ENCODE measurements at places on chromosomes 5 and 9.

DNA sequence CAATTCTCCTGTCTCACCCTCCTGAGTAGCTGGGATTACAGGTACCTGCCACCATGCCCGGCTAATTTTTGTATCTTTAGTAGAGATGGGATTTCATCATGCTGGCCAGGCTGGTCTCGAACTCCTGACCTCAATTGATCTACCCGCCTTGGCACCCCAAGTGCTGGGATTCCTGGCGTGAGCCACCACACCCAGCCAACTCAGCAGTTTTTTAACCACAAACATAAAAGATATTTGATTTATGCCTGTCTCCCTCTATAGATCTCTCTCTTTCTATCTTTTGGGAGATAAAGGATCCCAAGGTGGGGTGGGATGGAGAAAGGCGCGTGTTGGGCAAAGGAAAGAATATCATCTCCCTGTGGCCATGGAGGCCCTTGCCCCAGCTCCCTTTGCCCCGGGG lies 26.8 kb downstream of the NR4A3 start:
- no peak for DNase-seq

GRCh38 chr9:15144622-15145061 lies 162.4 kb downstream of the TTC39B start:
- no peak for DNase-seq

- no peak for DNase-seq
These were observed 139.8 kb downstream of the DROSHA start for GRCh38 chr5:31392061-31392460.

DNA sequence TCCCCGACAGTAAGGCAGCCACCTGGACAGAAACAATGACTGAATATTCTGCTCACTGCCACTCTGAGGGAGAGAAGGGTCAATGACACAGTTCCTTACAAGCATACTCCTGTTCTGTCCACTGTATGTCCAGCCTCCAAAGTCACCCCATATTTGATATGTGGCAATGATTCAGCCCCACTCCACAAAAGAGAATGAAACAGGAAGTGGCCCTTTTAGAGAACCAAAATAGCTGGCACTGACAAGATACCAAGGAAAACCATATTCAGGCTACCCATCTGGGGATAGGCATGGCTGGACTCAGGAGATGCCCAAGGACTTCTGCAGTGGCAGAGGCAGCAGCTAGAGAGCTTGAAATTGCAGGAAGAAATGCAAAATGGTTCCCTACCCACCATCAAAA lies 12.8 kb upstream of the GFRA3 start:
- no peak for DNase-seq

DNA sequence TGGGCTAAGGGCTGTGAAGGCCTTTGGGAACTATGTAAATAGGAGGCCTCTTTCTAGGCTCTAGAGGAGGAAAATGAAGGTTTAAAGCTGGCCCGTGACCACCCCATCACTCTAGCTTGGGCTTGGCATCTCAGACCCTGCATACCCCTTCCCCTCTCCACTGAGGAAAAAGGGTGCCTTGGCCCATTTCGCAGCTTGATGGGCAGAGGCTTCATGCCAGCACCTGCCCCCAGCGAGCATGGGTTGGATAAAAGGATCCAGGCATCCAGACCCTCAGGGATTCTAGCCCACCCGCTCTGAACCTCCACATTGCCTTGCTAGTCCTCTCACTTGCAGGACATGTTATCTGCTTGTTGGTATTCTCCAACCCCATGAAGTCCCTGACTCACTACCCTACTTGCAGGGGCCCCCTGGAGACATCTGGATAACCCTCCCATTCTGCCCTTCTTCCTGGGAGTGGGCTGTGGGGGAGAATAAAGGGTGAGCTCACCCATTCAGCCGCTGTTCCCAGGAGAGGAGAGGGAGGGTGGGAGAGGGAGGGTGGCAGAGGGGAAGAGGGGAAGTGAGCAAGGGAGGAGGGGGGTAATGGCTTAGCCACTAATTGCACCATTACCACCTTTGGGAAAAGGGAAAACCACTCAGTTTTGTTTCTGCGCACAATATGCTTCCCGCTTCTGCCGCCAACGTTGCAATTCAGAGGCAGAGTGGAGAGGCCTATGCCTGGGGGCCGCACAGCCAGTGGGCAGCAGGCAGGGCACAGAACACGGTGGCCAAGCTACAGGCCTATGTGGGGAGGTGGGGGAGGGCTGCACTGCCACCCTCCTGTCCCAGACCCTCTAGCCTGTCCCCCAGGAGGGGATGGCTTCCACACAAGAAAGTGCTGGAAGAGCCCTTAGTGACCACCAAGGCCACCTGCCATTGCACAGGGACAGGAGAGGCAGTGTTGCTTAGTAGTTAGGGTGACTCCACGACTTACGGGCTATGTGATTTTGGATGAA lies 2.1 kb upstream of the CAMK2A start:
- no peak for DNase-seq

- DNase-seq, result no peak
These were observed 342.5 kb downstream of the SPATA31D1 start for GRCh38 chr9:82331079-82331478.

DNA sequence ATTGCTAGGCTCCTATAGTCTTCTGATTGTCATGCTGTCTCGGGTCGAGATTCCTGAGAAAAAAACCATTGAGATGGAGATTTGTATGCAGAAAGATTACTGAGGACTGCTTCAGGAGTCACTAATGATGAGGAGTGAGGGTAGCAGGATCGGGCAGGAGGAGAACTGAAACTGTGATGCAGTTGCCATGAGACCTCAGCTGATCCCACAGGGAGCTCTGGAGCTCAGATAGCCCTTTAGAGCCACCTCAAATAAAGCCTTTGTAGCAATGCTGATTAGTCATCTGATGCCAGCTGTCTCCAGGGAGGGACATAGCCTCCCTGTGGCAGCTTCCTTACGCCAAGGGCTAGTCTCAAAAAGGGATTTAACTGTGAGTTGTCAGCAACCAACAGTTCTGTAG lies 256.9 kb downstream of the DMAC1 start:
- DNase-seq, result no peak

DNA sequence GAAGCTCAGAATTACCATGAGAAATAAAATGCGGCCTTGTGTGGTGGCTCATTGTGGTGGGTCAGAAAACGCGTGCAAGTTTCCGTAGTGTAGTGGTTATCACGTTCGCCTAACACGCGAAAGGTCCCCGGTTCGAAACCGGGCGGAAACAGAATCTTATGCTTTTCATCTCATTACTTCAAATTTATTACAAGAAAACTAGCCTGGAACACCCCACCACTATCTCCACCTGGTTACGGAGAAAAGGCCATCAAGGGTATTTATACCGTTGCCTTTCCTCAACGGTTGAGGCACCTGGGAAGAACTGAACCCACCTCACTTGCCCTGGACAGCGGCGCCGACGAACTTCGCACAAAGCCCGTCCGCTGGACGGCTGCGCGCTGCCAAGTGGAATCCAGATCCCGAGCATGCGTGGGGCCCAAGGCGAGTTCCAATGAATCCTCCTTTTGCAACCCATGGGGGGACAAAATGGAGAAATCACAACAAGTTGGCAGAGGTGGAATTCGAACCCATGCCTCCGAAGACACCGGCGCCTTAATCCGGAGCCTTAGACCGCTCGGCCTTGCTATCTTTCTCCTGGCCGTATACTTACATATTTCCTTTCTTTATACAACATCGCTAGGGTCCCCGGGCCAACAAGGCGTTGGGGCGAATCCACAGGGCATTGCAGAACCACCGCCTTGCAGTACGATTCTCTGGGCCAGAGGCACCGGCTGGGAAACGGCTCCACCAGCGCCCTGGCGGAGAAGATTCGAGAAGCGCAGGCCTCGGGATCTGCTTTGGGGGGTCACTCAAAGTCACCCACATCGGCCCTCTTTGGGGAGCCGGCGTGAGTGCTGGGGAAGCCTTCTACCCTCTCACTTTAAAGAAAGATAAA lies 16.9 kb downstream of the OR2V2 start:
- DNase-seq, result no peak

GRCh38 chr5:79181419-79182022 lies 54.4 kb upstream of the JMY start:
- DNase-seq, result no peak

- no peak for DNase-seq
These were observed 141.2 kb downstream of the PARP8 start for GRCh38 chr5:50807661-50808060.

- no peak for DNase-seq
These were observed 403.5 kb upstream of the TYRP1 start for GRCh38 chr9:12289711-12290110.

DNA sequence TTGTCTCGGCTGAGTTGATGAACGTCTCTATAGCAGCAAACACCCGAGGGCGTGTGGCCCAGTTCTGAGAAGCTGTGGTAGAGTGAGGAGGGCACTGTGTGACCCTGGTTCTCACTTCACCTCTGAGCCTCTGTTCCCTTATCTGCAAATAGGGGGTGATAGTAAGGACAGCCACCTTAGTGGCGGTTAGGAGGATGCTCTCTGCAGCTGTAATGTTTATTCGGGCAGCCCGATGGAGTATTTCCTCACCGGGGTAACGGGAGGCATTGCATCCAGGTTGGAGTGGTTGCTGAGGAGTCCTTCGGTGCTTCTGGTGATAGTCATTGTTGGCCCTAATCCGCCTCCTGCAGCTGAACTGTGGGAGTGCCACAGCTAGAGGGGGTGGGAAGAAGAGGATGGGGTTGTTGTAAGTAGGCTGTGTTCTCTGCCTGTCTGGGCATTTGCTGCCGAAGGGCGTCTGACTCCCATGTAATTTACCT lies 13.9 kb downstream of the PRRC2B start:
- DNase-seq, result peak; percentile 67

DNA sequence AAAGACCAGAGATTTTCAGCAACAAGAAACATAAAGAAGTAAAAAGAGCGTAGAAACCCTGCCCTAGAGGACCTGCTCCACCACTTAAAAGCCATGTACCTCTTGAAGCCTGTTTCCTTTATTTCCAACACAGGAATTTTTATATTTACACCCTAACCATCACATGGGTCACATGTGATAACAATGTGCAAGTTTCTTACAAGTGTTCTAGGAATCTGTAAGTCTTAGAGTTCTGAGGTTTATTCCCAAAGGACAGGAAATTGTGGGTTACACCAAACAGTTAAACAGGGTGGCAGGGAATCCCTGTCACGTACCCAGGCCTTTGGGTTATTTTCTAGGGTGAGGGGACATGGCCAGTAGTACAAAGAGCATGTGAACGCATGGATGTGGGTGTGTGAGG lies 108.6 kb upstream of the CCDC152 start:
- DNase-seq, result no peak

- no peak for DNase-seq
These were observed 58.6 kb downstream of the SLC22A5 start for GRCh38 chr5:132428147-132428482.

GRCh38 chr5:1064383-1065142 lies 47.3 kb downstream of the SLC12A7 start:
- DNase-seq, result no peak

DNA sequence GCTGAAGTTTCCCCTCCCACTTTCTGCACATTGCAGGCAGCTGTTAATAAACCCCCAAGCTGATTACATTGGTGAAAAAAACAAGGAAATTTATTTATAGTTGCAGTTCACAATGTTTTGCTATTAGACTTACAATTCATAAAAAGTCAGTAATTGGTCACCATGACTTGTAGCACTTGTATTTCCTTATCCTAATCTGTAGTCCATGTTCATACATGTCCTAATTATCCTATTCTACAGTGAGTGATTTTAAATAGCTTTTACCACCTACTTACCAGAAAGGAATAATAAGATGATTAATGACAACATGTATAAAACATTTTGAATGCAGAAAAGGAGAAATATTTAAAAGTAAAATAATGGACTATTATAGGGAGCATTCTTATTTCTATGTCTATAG lies 760.0 kb upstream of the RIOK2 start:
- no peak for DNase-seq

DNA sequence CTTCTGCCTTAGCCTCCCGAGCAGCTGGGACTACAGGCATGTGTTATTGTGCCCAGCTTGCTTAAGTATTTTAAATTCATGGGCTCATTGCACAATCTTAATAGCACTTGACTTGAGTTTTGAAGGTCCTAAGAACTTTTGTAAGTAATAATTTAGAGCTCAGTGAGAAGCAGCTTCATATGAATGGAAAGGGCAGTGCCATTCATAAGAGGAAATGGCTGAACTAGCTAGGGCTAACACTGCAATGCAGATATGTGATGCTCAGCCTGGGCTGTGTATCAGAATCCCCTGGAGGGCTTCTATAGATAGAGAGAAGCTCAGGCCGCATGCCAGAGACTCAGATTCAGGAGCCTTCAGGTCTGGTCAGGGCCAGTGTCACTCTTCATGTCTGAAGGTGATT lies 295.5 kb upstream of the DAP start:
- DNase-seq, result no peak

- DNase-seq, result no peak
These were observed 20.7 kb downstream of the FAXDC2 start for GRCh38 chr5:154829589-154830218.

DNA sequence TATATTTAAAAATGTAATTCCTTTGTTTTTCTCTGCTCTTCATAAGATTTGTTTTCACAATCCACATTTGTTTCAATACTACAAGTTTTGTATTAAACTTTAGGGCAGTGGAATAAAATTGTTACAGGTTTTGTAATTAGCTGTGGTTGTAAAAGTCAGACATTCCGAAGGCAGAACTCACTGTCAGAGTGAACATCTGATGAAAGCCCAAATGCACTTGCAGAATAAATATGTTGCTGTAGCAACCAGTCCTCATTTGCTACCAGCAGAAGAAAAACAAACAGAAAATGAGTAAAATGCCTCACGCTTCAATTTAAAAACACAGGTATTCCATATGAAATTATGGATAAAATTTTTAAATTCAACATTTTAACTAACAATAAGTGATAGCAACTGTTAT lies 740.1 kb upstream of the FAM174A start:
- no peak for DNase-seq

DNA sequence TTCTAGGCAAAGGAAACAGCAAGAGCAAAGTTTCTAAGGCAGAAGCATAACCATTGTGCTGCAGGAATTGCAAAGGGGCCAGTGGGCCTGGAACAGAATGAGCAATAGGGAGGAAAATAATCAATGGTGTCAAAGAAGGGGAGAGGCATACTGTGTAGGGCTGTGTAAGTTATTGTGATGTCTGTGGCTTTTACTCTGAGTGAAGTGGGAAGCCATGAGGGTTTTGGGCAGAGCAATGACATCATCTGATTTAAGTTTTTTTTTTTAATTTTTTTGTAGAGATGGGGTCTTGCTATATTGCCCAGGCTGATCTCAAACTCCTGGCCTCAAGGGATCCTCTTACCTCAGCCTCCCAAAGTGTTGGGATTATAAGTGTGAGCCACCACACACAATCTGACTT lies 64.6 kb upstream of the PPP2CA start:
- DNase-seq, result no peak

- no peak for DNase-seq
These were observed 133.3 kb downstream of the CACNA1B start for GRCh38 chr9:138010861-138011260.

DNA sequence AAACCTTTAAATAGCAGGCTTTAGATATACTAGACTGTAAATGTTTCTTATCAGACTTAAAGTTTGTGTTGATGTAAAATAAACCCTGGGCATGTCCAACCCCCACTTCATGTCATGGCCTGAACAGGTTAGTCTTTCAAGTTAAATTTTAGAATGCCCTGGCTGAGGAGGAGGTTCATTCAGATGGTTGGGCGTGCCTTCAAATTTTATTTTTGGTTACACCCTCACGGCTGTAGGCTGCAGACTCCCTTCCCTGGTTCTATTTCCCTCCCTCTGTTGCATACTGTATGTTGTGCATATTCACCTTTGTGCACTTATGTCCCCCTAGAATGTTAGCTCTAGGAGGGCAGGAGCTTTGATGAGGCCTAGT lies 5.3 kb upstream of the BICD2 start:
- no peak for DNase-seq

GRCh38 chr9:34098307-34098706 lies 28.2 kb downstream of the DCAF12 start:
- DNase-seq, result no peak

GRCh38 chr9:87464110-87464991 lies 33.3 kb upstream of the DAPK1 start:
- DNase-seq, result peak; percentile 58

- no peak for DNase-seq
These were observed at the start of gene GPX3 for GRCh38 chr5:151020304-151021110. Gene GPX3, plus strand, starts transcription at chr5:151020591. Its CDS starts 64 bp downstream, at chr5:151020655.

Measured in stimulated activated effector memory CD8-positive, alpha-beta T cell treated with anti-CD3 and anti-CD28 coated beads, Interleukin-12 subunit alpha, Interleukin-12 subunit beta, amount 100 ng/mL, for 72 hours (primary cell).